ENCODE measurements at places on chromosomes 12 and 14. TPM values are rescaled to one million over a fixed set of nuclear protein-coding genes. Genes with fewer than 3 reads are reported as not detected.

Gene FAM161B
- 6.5 TPM for total RNA-seq

Gene VASH1
- total RNA-seq = 12.6 TPM

Gene LRTM2
- total RNA-seq = not detected

Gene ADCY4
- 8.1 TPM for total RNA-seq

Gene HOXC4
- not detected for total RNA-seq

Gene GPR65
- 15.5 TPM for total RNA-seq

Gene VWF
- 0.03 TPM for total RNA-seq

Gene RIPK3
- total RNA-seq = 63.5 TPM

Gene ERGIC2
- total RNA-seq = 82.9 TPM

Gene ST8SIA1
- 52.2 TPM for total RNA-seq

Gene PLEKHG7
- total RNA-seq = not detected

Gene C12orf50
- total RNA-seq = not detected

Gene DEGS2
- not detected for total RNA-seq

Gene IAPP
- total RNA-seq = not detected

Gene SLC4A8
- total RNA-seq = 0.47 TPM

Gene HOXC12
- not detected for total RNA-seq

Gene PPP4R4
- 6.3 TPM for total RNA-seq

Gene WSCD2
- total RNA-seq = not detected

Gene PPP1R12A
- 129 TPM for total RNA-seq

Gene CIT
- total RNA-seq = 3.5 TPM

Gene RILPL2
- total RNA-seq = 11.9 TPM

Gene SLC25A47
- not detected for total RNA-seq

Gene POLR3B
- total RNA-seq = 6.6 TPM

Gene EDDM3A
- not detected for total RNA-seq

Gene ADAM21
- not detected for total RNA-seq

Gene KRT83
- not detected for total RNA-seq

Gene GYS2
- total RNA-seq = 0.11 TPM

Gene RNASE2
- total RNA-seq = not detected

Gene CPNE6
- not detected for total RNA-seq

Gene VRTN
- total RNA-seq = not detected

Gene BCL2L14
- total RNA-seq = 1.9 TPM

Gene MYL6B
- 3.4 TPM for total RNA-seq

All from CD4-positive, alpha-beta memory T cell (primary cell).